ENCODE measurements at places on chromosomes 16 and 17.

GRCh38 chr17:2892305-2892971, 96.2 kb downstream of the RAP1GAP2 start:
- no peak for DNase-seq

GRCh38 chr16:58419241-58419990, 27.1 kb downstream of the GINS3 start:
- no peak for DNase-seq

- no peak for DNase-seq
Observed at GRCh38 chr16:9823510-9823909, 358.7 kb downstream of the GRIN2A start.

GRCh38 chr17:49554694-49555494, 20.8 kb upstream of the NXPH3 start:
- no peak for DNase-seq

DNA sequence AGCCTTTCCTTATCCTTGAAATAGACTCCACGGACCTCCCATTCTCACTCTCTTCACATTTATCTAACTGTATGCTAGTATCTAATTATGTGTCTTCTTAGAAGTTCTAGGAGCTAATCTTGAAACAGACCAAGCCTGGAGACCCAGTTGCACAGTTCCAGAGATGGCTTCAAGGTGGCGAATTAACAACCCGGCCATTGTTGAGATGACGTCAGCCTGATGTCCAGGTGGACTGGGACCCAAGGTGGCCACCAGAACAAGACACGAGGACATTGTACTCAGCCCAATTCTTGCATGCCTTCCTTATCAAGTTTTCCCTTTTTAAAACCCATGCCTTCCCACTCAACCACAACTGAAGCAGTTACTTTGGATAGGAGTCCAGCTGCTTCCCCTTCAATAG, 29.5 kb upstream of the WWOX start:
- no peak for DNase-seq
